ENCODE measurements at places on chromosomes 3 and 15. TPM values are rescaled to one million over a fixed set of nuclear protein-coding genes. Genes with fewer than 3 reads are reported as not detected.

- DNase-seq = no peak
Observed at GRCh38 chr3:154900816-154901215, 179.3 kb upstream of the MME start.

DNA sequence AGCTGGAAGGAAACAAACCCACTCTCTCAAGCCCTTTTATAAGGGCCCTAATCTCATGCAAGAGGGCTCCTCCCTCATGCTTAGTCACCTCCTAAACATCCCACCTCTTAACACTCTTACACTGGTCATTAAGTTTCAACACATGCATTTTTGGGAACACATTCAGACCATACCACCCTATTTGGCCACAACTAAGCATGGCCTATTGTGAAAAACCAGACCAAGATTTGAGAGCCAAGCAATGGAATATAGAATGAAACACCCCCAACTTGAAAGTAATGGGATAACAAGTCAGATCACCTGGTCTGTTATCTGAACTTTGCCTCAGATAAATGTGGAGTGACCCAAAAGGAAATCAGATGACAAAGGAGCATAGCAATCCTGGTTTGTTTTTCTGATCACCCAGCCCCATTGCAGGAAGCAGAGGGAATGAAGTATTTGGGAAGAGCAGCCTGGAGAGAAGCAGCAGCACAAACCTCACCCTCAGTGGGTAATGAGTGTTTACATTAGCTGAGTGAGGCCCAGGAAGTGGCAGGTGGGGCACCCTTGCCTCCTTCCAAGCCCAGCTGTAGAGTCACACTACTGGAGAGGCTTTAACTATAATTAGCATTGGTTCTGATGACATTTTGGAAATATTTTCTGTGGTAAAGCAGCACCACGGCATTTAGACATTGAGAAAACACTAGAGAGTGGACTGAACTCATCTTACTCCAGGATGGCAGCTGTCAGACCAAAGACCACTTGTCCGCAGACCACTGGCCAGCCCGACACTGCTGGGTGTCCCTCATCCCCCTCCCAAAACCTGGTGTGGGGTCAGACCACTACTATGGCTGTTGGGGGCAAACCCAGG, 48.8 kb upstream of the PRTG start:
- no peak for DNase-seq

DNA sequence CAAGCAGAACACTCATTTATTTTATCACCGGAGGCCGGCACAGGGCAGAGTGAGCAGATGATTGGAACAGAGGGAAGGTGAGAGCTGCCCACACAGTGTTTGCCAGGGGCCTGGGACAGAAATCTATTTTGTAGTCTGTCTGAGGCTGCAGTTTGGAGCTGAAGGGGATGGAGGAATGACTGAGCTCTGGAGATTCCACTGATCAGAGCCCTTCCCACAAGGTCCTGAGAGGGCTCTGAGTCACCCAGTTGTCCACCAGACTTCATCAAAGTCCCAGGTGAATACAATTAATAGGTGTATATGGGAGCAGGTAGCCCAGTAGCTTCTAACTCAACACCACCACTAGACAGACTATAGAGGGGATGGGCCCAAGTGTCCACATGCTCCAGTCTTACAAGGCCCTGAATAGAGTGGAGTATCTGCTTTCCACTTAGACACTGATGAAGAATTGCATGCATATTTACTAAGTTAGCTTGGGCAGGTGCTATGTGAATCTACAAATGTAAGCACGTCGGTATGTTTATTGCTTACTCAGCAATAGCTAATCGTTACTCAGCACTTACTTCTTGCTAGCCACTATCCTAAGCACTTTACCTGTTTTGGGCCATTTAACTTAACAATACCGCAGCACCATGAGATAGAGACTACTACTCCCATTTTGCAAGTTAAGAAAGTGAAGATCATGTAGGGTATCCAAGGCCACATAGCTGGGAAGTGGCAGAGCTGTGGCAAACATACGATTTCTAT, 2.7 kb upstream of the STARD5 start:
- no peak for DNase-seq

The SUCNR1 gene
- 0.09 TPM for total RNA-seq

Data from K562 (cell line).